ENCODE measurements at places on chromosomes 11 and 22. TPM values are rescaled to one million over a fixed set of nuclear protein-coding genes. Genes with fewer than 3 reads are reported as not detected.

DNA sequence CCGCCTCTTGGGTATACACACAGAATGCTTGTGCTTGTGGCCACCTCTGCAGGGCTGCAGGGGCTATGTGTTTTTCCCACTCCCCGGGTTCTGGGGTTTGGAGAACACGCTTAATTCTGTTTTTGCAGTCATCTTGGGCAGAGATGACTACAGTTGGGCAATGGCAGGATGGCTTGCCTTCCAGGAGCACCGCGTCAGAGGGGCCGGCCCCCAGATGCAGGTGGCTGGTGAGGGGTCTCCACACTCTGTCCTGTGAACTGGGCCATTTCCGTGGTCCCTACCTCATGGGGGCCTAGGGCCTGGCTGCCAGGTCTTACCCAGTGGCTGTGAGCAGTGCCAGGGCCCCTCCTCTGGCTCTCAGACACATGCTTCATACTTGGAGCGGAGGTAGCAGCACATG lies 68.3 kb downstream of the CTTN start:
- no peak for DNase-seq

GRCh38 chr22:23285236-23285635 lies 104.9 kb downstream of the BCR start:
- DNase-seq: no peak

DNA sequence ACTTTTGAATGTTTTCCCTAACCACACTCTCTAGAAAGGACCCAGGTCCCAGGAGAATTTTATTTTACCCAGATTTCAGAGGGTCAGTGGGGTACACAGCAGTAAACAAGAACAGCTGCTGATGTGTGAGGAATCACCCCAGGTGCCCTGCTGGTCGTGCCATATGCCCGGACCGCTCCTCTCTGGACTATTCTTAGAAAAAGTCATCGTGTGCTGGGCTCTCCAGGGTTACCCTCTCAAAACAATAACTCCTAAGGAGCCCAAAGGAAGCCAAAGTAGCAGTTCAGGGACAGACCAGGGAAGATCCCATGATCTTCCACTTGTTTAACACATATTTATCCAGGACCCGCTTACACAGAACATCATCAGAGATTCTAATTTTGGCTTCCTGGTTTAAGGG lies 29.7 kb downstream of the LRP4 start:
- no peak for DNase-seq

Gene SERHL2
- 15.5 TPM for total RNA-seq

Gene SLC43A3
- 25.2 TPM for total RNA-seq
